NT2/D1 (cell line): ENCODE measurements at places on chromosomes 7 and 10.

- DNase-seq, result no peak
These were observed 144.7 kb downstream of the PFKFB3 start for GRCh38 chr10:6347391-6347951.

DNA sequence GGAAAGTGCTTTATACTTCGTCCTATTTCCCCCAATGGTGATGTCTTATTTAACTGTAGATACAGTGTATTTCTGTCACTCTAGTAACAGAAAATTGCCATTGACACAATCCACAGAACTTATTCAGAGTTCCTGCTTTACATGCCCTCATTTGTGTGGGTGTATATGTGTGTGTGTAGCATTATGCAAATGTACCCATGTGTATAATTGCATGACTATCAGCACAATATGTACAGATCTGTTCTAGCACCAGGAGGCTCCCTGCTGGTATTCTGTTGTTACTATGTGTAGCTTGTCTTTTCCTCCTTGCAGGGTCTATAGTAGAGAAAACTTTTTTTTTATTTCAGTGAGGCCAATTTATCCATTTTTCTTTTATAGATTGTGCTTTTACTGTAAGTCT lies 16.5 kb downstream of the CYP3A43 start:
- DNase-seq, result no peak

DNA sequence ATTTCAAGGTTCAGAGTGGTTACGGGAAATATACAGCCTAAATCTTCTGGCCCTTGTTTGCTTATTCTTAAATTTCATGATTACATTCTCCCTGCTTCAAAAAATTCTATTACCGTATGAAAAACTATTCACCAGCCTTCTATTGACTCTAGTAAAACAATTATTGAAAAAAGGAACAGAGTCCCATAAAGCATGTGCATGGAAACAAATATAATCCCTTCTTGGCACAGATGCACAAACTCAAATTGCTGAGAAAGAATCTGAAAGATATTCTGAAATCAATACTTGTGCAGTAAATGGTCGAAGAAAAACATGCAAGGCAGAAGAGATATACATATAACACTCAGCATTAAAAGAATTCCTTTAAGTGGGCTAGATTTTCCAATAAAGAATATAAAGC lies 83.6 kb downstream of the LRRN3 start:
- no peak for DNase-seq

DNA sequence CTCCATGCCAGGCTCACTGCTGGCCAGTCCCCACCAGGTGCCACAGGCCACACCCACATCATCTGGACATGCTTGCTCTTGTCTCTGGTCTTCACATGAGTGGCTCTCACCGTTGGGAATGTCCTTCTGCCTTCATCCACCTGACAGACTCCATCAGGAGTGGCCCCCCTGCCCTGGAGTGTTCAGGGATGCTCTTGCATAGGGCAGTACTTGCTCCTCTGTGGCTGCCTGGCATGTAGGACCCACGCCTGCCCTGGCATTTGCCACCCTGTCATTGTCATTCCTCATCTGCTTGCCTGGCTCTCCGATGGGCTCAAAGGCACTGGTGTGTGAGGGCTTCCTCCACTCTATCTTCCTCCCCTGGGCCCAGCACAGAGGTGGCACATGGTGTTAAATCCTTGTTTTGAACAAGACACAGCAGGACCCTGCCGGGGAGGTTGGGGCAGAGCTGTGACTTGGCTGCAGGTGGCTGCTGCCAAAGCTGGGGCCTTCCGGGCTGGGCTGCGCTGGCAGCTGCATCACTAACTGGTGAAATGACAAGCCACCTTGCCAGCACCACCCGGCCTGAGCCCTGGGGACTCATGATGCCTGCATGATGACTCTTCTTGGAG lies 1.8 kb downstream of the SH2D4B start:
- DNase-seq, result no peak

- DNase-seq, result no peak
These were observed 66.6 kb downstream of the GLCCI1 start for GRCh38 chr7:8035192-8035591.

GRCh38 chr10:65618126-65618525 lies 1307.7 kb upstream of the LRRTM3 start:
- no peak for DNase-seq

- DNase-seq, result peak; percentile 28
These were observed 36.8 kb upstream of the NUB1 start for GRCh38 chr7:151304856-151305255.

GRCh38 chr7:153193144-153193595 lies 433.6 kb downstream of the ACTR3B start:
- peak; percentile 33 for DNase-seq

GRCh38 chr7:78441737-78442136 lies 643.2 kb downstream of the PHTF2 start:
- no peak for DNase-seq

DNA sequence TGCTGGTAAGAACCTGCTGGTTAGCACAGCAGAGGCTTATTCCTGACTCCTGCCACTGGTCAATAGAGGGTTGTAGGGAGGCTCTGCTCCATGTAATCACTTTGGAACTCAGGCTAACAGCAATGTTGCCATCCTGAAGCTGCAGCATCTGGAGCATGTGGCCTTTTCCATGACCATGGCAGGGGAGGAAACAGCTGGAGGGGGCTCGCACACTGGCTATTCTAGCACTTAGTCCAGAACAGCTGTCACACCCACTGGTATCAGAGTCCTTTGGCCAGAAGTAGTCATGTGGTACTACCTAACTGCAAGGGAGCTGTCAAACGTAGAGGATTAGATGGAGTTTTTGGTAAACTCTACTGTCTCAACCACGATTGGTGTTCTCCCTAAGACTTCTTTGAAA lies 450.0 kb downstream of the RPS24 start:
- no peak for DNase-seq

DNA sequence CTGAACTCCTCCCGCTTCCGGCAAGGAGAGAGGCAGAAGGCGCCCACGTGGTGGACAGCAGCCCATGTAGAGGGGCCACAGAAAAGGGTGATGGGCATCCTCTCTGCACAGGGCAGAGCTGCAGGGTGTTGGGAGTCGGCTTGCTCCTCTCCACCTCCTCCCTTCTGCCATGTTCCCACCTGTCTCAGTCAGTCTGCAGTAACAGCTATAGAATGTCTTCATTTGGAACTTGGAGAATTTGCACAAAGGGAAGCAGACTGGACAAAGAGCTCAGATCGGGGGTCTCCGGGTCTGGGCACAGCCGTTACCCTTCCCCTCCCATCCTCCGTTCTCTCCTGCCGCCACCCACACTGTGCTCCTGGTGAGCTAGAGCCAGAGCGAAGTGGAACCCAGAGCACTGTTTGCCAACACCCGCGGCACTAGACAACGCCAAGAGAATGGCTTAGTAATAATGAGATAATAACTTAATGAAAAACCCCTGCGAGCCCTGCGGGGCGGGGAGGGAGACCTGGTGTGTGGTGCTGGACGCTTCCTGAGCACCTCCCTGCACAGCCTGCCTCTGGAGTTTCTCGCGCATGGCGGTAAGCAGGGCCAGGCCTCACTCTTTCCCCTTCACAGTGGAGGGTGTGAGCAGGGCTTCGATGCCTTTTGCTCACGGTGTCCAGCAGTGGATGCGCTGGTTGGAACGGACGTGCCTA lies 254.7 kb downstream of the PAXIP1 start:
- DNase-seq, result no peak

DNA sequence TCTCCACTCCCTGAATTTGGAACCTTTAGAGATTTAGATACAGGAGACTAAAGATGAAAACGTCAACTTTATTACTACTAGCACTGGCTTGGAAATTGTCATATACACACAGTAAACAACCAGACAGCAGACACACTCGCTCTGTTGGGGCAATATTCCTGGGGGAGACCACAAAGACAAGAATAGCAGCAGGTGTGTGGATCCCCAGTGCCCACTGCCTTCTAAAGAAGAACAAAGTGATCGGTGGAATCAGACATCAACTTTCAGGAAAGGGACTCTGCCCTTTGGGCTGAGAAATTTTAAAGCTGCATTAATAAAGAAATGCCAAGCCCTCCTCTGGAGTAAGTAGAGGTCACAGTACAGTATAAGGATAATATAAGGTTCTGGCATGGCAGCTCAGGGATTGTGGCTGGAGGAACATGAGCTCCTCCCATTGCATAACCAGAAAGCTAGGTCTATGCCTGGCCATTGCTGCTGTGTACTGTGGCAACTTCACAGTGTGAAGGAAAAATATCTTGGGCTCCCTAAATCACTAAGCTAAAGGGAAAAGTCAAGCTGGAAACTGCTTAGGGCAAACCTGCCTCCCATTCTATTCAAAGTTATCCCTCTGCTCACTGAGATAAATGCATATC lies 57.1 kb upstream of the ANKRD1 start:
- no peak for DNase-seq

DNA sequence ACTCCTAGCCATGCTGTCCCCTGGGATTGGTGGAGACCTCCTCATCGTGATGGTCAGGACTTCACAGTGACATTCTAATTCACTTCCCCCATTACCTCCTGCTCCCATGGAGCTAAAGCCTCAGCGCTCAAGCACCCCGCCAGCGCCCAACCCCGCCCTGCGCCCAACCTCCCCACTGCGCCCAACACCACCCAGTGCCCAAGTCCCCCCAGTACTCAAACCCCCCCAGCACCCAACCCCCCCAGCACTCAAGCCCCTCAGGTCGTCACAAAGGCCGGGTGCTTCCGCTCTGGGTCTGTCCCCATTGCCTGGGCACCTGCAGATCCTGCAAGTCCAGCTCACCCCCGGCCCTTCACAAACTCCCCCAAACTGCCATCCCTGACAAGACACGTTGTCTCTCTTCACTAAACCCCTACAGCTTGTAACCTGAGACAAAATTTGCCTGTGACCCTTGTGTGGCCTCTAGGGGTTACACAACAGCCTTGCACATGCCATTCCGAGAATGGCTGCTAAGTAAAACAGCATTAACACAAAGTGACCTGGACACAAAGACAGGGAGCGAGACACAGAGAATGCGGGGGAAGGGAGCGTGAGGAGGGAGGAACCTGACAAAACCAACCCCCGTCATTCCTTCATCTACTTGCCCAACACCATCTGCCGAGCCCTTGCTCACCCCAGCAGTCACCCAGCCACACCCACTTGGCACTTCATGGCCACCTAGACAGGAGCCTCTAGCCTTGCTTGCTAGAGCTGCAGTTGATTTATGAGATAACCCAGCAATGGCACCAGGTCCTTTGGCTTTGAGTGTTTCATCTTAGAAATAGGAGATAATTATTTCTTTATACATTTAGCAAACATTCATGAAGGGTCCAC lies 107.8 kb downstream of the ADARB2 start:
- no peak for DNase-seq

DNA sequence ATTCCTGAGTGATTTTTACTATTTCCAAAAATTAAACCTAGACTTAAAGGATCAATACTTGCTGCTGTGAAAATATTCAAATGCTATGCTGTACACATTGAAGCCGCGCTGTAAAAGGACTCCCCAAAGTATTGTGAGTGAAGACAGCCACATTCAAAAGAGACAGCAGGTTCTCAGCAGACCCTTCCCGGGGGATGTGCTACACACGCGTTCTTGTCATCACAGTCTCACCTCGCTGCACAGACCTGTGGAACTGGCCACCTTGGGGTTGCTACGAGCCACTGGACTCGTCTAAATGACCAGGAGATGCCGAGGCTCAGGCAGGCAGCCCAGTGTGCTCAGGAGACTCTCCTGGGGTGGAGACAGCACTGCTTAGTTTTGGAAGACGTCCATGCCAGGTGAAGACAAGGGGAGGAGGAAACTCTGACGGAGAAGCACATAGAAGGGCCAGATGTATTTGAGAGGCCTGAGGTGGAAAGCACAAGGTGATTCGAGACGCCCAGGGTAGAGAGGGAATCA lies 367.7 kb upstream of the SHH start:
- DNase-seq, result no peak

DNA sequence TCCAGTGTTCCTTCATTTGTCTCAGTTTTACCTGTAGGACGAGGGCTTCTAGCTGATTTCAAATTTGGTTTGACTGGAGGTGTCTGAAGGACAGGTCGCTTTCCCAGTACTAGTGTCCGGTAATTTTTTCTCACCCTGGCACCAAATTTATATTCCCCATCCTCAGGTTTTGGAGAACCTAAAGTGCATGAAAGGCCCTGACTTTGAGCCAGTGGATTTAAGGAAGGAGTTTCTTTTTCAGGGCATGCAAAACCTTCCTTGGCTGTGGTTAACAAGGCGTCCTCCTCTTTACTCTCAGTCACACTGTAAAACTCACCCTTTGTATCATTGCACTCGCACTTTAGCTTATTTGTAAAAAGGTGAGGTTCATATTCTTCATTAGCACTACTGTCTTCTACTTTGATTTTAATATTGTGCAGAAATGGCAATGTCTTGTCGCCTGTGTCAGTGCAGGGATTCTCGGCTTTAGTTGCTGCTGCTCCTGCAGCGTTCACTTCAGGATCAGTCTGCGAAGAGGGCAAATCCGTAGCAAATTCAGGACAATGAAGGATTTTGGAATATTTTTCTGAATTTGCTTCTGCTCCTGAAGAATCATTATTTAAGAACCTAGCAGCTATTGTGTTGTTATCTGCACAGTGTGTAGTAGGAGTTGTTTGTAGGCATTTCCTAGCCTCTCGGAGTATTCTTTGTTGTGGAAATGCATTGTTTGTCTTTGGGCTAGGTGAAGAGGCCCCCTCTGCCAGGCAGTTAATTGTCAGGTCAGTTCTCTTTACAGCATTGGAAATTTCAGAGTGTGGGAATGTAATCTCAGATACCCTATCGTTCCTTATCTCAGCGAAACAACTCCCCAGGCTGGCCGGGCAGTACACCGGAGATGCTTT lies 9.9 kb downstream of the SKIDA1 start:
- DNase-seq, result no peak

- no peak for DNase-seq
These were observed at the start of gene IFIT3 for GRCh38 chr10:89327803-89328441. Gene IFIT3, plus strand, starts transcription at chr10:89327997. Its CDS starts 77 bp downstream, at chr10:89328074.

DNA sequence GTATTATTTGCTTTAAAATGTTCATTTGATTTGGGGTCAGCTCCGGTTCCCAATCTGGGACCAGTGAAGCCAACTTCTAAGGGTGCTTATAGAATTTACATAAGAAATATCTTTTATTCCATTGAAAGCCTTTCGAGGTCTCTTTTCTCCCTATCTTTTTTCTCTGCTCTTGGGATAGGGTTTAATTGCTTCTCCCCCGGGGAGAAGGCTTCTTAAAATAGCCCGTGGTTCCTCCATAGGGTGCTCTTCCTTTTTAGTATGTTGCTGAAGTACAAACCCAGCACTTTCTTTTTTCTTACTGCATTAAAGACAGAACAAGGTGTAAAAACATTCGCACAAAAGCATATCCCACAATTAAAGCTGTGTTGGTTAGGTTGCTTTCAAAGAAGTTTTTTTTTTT lies 107.5 kb downstream of the POU6F2 start:
- DNase-seq, result no peak

GRCh38 chr7:26202019-26202990 lies 760 bp downstream of the CBX3 start:
- no peak for DNase-seq
